ENCODE measurements at places on chromosomes 3 and 15.

DNA sequence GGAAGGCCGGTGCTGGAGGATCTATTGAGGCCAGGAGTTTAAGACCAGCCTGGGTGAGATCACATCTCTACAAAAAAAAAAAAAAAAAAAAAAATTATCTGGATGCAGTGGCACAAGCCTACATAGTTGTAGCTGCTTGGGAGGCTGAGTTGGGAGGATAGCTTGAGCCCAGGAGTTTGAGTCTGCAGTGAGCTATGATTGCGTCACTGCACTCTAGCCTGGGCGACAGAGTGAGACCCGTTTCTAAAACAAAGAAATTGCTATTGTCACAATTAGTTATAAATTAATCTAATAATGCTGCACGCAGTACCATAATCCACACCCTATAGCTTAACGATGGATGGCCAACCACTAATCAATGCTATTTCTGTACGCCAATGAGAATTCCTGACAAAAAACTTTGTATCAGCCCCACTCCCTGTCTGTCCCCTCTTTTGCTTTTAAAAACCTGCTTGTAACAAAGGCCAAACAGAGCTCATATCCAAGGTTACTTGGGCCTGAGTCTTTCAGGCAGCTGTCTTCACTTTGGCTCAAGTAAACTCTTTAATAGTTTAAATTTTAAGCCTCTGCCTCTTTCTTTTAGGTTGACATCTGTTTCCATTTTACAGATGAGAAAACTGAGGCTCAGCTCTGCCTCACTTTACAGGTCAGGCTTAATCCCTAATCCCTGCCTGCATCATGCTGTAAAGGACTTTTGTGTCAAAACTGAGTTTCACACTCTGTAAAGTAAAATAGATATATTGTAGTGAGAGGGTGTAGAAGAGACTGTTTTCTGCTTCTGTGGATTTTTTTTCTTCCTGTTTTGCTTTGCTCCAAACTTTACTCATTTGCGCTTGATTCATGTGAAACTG, 10.9 kb downstream of the FLNB start:
- no peak for DNase-seq

- DNase-seq = no peak
Observed at GRCh38 chr3:122679882-122680474, 661 bp upstream of the PARP14 start.

DNA sequence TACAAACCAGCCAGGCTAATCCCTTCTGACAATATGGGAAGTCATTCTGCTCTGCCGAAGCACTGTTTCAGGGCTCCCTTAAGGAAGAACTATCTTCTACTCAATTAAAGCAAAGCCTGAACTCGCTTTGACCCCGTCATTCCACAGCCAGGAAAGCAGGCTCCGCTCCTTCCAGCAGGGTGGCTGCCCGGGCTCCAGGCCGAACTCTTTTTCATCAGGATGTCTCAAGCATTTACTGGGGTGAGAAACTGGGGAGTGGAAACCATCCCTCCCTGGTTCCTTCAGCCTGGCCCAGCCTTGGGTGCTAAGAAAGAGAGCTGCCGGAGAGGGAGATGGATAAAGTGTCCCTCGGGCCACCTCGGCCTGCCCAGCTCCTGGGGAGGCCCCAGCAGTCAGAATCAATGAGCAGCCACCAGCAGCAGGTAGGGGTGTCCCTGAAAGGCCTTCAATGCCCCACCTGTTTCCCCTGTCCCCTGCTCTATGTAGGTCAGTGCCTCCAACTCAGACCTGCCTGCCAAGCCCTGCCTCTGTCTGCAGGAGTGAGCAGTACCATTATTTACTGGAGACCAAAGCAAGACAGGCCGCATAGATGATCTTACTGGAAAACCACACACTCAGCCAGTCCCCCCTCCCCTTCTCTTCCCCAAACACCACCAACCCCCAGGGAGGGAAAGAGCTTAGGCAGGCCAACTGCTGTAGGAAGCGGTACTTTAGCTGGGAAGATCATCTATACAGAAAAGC, 225.6 kb upstream of the TLE3 start:
- no peak for DNase-seq

- no peak for DNase-seq
Observed at GRCh38 chr15:44535523-44536301, 1.2 kb upstream of the EIF3J start.

GRCh38 chr3:52523386-52524257, 10.0 kb downstream of the NT5DC2 start:
- DNase-seq = no peak

- no peak for DNase-seq
Observed at GRCh38 chr3:86056032-86056431, 934.9 kb downstream of the VGLL3 start.

DNA sequence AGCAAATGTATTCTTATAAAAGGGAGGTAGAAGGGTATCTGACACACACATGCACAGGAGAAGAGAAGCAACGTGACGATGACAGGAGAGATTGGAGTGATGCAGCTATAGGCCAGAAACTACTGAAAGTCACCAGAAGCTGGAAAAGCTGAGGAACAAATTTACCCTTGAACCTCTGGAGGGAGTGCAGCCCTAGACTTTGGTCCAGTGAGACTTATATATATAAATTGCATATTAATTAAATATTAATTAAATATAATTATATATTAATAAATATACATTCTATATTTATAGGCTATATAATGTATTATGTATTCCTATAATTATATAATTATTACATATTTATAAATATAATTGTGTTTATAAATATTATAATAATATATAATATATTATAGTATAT, 96.5 kb upstream of the LMCD1 start:
- DNase-seq = no peak

GRCh38 chr3:89380016-89380415, 272.6 kb downstream of the EPHA3 start:
- DNase-seq = no peak
